Hematopoietic multipotent progenitor cell treated with erythropoietin and hydrocortisone succinate and interleukin-3 and kit ligand, for 17 days (in vitro differentiated cells): ENCODE measurements at places on chromosomes 4 and X.

DNA sequence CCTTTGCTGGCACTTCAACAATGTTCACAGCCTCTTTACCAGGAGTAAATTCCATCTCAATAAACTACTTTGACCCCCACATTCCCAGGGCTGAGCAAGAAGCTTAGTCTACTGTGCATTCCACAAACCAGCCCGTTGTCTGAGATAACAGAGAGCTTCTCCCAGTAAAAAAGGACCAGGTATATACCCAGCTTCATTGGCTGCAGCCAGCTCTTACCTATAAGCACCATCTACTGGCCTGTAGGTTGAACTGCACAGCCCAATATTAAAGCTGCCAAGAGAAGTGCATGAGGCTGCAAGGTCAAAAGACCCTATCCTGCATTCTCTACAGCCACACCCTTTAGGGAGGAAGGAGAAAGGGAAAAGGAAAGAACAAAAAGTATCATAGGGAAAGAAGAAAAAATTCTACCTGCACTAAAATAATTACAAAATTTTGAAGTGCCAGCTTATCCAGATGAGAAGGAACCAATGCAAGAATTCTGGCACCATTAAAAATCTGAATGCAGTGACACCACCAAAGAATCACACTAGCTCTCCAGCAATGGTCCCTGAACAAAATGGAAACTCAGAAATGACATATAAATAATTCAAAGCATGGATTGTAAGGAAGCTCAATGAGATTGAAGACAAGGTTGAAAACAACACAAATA is 45.7 kb upstream of the INTU start:
- DNase-seq = no peak

DNA sequence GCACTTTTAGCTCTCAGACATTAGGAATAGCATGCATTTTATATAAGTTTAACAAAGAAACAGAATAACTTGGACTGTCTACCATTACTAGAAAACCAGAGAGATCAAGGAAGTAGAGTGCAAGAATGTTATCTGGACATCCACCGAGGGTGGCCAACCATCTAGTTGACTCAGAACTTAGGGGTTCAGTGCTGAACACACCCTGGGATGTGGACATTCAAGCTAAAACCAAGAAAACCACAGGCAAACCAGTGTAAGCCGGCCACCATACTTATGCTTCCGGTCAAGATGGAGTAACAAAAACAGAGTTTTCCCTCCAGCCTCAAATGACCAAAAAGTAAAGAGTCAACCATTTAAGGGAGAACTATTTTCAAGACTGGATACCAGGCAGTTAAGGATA is 181.4 kb upstream of the MXRA5 start:
- no peak for DNase-seq

GRCh38 chr4:67694662-67695061 is 6.3 kb downstream of the UBA6 start:
- no peak for DNase-seq

GRCh38 chr4:169099771-169100180 is 89.7 kb upstream of the CBR4 start:
- DNase-seq = no peak

GRCh38 chr4:6855692-6856297 is 53.8 kb upstream of the TBC1D14 start:
- peak; percentile 71 for DNase-seq

GRCh38 chr4:138242076-138242833 is at the start of gene SLC7A11:
Gene SLC7A11, minus strand, starts transcription at chr4:138242349. Its CDS starts 280 bp downstream, at chr4:138242069.
- DNase-seq = peak; percentile 95

DNA sequence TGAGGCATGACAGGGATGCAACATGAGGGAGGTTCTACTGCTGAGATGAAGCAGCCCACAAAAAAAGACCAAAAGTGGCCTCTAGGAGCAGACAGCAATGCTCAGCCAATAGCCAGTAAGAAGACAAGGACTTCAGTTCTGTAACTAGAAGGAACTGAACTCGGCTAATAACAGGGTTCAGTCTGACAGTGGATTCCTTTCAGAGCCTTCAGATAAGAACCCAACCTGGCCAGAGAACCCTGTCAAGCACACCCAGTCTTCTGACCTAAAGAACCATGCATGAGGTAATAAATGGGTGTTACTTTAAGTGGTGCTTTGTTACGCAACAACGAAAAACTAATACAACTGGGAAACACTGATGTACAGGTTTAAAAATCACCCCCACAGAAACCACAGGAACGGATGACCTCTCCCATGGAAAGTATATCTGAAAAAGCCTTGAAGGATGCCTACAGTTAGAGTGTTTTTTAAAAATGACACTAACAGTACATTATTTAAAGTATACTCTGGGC is 94.6 kb downstream of the PAPSS1 start:
- no peak for DNase-seq

DNA sequence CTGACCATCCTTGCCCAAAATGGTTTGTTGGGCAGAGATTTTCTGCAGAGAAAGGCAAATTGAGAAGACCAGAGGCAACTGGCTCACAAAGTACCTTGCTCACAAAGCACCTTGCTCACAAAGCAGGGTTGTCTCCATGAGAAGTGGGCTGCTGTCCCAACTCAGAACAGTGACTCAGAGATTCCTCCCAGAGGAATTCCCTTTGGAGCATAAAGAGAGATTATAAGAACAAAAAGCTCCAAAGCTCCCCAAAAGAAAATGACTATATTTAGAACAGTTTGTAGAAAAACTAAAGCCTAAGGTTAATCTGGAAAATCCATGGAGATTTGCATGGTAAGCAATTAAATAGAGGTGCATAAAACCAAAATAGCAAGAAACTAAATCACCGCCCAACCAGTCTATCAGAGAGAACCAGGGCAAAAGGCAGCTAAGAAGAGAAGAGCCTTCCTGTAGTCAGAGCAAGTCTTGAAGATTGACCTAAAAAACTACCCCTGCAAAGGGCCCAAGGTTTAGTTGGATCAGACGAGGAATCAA is 731.4 kb downstream of the FAT4 start:
- no peak for DNase-seq

- DNase-seq = no peak
Observed at GRCh38 chr4:153211986-153212728, 7.9 kb downstream of the TRIM2 start.

GRCh38 chrX:133892337-133892736 is 93.1 kb downstream of the GPC3 start:
- DNase-seq = no peak

DNA sequence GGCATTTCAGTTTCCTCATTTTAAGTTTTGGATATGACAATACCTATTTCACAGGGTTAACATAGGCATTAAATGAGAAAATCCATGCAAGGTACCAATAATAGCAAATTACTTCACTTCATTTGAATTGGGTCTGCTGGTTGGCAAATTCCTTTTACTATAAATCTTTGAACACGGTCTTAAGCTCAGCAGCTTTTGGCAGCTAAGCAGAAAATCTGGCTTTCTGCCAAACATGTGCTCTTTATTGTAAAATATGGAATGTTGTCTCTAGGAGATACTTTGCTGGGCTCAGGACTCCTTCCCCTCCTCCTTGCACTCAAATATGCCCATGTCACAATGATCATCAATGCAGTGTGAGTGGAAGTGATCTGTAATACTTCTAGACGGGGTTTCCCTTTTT is 16.8 kb upstream of the DMP1 start:
- no peak for DNase-seq
